ENCODE measurements at places on chromosomes 1 and 21.

DNA sequence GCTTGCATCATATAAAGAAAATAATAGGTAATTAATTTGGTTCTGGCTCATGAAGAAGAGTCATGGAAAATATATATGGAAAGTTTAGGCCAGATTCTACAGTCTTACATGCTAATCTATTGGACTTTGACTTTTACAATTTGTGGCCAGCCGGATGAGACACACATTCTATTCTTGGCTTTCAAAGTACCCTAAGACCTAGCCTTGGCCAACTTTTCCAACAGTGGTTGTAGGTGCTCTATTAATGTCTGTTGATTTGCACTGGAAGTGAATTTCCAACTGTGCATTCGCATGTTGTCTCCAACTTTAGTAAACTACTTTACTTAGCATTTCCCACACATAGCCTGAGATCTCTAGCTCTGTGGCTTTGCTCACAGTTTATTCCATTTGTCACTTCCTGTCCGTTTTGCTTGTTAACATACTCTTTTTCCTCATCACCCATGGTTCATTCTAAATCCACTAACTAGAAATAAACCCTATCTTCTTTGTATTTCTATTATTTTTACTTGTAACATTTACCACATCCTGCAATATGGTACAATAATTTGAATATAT, 644.0 kb downstream of the PTPRC start:
- DNase-seq: no peak

DNA sequence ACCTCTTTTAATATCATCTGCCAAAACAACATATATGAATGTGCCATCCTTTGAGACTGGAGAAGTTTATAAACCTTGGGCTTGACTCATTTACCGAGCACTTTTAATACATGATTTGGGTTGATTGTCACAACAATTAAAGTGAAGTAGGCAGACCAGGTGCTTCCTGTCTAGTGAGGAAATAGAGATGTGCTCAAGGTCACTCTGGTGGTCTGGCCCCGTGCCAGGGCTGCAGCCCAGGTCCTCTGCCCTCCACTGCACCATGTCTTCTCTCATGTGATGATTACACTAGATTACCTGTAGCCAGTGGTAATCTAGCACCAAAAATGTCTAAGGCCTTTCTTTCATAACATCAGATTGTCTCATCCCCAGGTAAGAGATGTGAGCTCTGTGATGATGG, 61.8 kb upstream of the LAMC2 start:
- DNase-seq: no peak

- DNase-seq: no peak
Observed at GRCh38 chr1:153365696-153366095, 8.0 kb downstream of the S100A9 start.

- DNase-seq: peak; percentile 72
Observed at GRCh38 chr1:177794376-177794991, 175.4 kb downstream of the SEC16B start.

- DNase-seq: no peak
Observed at GRCh38 chr1:86504895-86505563, 36.3 kb downstream of the CLCA1 start.

GRCh38 chr1:194705123-194705854, 1518.9 kb upstream of the B3GALT2 start:
- no peak for DNase-seq

DNA sequence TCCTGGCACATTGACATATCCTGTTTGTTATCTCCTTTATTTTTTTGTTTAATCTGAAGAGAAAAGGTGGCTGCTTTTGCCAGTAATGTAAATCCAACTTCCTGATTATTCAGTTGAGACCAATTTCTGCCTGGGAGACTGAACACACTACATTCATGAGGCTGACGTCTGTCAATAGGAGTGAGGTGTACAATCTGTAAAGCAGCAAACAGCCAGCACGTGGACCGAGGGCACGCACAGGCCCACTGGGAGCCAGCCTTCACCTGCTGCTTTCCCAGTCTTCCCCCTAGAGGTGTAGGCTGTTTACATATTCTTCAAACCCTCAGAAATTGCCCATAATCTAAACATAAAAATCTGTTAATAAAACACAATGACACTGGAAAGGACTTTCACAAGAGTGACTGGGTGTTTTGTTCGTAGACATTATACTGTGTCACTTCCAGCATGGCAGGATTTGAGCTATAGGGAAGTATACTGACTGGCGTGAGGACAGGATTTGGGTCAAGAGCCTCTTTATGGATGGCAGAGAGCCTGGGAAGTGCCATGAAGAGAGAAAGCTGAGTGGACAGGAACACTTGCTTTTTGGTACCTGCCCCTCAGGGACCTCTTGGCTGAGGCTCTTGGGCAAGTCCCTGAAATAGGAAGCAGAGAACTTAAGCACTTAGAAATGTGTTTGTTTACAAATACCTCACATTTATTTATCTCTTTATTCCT, 552.9 kb upstream of the CAMK1G start:
- DNase-seq: no peak

- peak; percentile 17 for DNase-seq
Observed at GRCh38 chr1:77031106-77031662, 163.9 kb downstream of the ST6GALNAC5 start.

- DNase-seq: no peak
Observed at GRCh38 chr1:115164484-115164883, 75.2 kb upstream of the TSPAN2 start.

DNA sequence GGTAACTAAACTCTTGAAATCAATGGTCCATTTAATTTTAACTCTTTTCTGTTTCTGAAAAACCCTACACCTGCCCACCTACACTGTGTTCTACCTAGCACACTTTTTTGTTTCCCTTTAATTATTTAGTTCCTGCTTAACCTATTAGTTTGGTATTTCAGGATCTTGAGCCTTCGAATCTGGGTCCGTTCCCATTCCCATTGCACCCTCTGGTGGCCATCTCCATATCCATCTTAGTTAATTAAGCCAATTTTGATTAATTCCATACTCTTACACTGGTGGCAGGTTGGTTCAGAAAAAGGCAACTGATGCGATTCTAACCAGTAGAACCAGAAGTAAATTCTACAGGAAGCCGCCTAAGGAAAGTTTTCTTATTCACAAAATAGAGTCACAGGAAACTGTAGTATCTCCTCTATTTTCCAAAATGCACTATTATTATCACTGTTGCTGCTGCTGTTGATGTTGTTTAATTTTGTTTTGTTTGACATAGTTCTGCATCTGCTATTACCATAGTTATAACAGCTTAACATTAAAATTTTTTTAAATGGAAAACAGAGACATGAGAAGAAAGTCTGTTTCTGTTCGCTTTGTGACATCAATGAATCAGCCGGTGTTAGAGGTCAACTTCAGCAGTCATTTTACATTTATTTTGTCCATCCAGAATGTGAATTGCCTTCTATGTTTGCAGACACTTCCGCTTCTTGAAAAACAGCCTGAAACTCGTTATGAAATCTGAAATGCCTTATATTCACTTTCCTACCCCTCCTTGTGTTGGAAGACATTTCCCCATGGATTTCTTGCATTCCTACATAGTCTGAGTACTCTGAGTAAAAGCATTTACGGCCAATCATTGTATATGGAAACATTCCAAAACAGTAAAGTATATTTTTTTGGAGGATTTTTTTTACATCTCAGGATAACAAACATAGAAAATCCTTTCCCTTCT, 115.5 kb upstream of the NCAM2 start:
- peak; percentile 28 for DNase-seq

DNA sequence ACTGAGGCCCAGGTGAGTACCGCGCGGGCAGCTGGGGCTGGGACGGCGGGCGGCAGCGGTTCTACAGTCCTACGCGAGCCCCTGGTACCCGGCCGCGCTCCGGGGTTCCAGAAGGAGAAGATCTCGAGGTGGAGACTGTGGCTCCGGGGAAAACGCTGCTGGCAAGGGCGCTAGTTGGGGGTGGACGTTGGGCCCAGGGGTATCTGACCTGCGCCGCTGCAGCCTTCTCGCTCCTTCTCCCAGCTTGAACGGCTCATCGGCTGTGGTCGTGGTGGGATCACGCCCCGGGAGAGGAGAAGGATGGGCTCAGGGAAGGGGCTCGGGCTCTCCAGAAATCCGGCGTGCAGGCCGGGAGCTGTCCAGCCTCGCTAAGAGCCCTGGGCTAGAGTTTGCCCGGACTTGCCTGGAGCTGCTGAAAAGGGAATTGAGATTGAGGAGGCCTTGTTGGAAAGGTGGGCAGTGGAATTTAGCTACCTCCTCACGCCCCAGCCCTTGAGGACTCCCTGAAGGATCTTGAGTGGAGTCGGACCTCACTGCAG, 1.1 kb upstream of the POU3F1 start:
- no peak for DNase-seq

GRCh38 chr21:41600556-41600955, 92.6 kb upstream of the TMPRSS2 start:
- DNase-seq: no peak

DNA sequence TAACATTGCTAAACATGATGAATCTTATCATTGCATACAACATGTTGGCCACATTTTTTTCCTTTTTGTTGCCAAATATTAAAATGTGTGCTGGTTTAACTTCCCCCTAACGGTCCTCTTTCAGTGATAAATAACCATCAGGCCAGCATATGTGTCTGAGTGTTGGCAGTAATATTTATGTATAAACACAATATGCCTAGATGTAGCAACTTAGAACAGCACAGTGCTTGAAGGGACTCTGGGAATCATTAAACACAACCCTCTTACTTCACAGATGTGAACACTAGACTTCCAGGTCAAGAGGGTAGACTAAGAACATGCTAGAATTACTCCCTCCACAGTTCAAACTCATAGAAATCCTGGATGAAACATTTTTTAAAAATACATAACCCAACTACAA, 581.8 kb downstream of the PLPP3 start:
- no peak for DNase-seq

DNA sequence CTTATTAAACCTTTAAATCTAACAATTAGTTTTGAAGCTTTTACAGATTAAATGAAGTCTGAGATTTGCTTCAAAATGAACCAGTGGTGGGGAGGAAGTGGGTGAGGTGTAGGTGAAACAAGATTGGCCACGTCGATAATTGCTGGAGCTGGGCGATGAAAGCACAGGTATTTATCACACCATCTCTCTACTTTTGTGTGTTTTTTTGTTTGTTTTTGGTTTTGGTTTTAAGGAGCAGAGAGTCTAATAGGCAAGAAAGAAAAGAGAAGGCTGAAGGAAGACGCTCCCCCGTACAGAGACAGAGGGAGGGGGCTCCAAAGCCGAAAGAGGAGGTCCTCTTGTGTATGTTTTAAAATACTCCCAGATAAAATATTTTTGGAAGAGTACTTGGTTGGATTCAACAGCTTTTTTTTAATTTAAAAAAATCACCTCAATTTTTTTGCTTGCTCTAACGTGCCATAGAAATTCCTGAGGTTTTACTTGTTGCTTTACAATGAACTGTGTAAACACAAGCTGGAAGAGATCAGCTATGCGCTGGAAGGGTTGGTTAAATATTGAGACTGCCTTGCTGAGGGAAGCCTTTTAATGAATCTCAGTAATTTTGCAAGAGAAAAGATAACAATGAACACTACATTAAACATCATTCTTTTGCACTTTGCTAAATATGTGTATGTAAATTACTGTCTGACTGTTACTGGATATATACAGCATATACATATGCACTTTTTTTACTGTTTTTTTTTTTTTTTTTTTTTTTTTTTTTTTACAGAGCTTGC, 6.7 kb upstream of the LGALS8 start:
- DNase-seq: no peak

DNA sequence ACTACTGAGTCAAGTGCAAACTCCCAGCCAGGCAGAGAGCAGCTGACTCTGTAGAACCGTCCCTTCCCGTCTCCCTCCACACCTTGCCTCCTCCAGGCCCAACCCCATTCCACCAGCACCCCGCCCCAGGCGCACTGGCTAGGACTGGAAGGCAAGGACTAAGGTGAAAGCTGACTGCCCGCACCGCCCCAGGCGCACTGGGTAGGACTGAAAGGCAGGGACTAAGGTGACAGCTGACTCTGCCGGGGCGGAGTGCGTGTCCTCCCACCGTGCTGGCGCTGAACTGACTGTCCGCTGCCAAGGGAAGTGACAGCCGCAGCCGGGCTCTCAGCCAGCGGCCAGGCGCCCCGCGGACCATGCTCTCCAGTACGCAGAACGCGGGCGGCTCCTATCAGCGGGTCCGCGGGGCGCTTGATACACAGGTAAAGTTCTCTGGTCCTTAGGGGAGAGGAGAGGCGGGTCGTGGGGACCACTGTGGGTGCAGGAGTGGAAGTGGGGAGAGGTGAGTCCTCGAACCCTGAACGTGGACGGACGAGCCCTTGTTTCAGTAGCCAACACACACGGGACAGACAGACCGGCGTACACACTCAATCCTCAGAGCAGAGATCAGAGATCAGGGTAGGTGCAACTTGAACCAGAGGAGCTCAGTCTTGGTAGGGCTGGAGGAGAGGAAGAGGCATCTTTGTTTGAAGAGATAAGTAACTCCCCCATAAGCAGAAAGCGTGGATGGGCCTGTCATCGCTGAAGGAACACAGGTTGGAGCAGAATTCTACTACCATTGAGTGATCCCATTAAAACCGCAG, 58.0 kb downstream of the RBM11 start:
- DNase-seq: no peak

GRCh38 chr1:12754738-12755137, 8.7 kb downstream of the CFAP107 start:
- DNase-seq: no peak

- DNase-seq: no peak
Observed at GRCh38 chr1:3469849-3470649, 15.6 kb downstream of the ARHGEF16 start.

DNA sequence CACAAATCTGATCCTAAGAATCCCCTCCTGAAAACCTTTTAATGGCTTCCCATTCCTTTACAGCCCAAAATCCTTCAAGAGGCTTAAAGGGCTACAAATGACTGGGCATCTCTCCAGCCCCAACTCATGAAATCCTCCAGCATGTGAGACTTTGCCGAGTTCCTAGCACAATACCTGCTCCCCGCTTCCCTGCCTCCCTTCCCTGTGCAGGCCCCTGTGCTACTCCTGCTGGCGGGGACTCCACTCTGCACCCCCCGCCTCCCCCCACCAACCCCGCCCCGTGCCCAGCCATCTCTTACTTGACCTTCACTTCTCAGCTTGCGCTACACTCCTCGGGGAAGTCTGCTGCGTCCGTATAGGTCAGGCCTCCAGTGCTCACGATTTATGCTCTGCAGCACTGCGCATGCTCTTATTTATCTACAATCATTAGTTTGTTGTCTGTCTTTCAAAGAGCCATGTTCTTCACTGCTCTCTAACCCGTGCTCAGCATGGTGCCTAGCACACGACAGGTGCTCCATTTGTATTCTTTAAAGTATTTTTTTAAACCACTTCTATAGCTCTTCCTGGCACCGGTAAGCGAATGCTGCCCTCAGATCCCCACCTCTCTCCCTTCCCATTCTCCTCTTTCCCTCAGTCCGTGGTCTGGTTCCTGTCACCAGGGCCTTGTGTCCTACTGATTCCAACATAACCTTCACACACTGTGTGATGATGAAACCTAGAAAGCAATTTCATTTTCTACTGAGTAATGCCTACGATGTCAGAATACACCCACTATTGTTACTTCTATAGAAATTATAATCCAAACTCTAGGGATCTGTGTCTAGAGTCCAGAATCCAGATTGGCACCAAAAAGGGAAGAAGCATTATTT, 37.5 kb upstream of the PLA2G2C start:
- peak; percentile 54 for DNase-seq

GRCh38 chr1:58986996-58987767, 203.3 kb upstream of the JUN start:
- no peak for DNase-seq

GRCh38 chr21:20802631-20803260, 195.5 kb upstream of the NCAM2 start:
- DNase-seq: no peak

- DNase-seq: no peak
Observed at GRCh38 chr1:76290271-76290670, 215.7 kb downstream of the ST6GALNAC3 start.
